ENCODE measurements at places on chromosomes 2 and 18. TPM values are rescaled to one million over a fixed set of nuclear protein-coding genes. Genes with fewer than 3 reads are reported as not detected.

GRCh38 chr18:43389163-43389562 is 111.9 kb upstream of the SYT4 start:
- no peak for DNase-seq

DNA sequence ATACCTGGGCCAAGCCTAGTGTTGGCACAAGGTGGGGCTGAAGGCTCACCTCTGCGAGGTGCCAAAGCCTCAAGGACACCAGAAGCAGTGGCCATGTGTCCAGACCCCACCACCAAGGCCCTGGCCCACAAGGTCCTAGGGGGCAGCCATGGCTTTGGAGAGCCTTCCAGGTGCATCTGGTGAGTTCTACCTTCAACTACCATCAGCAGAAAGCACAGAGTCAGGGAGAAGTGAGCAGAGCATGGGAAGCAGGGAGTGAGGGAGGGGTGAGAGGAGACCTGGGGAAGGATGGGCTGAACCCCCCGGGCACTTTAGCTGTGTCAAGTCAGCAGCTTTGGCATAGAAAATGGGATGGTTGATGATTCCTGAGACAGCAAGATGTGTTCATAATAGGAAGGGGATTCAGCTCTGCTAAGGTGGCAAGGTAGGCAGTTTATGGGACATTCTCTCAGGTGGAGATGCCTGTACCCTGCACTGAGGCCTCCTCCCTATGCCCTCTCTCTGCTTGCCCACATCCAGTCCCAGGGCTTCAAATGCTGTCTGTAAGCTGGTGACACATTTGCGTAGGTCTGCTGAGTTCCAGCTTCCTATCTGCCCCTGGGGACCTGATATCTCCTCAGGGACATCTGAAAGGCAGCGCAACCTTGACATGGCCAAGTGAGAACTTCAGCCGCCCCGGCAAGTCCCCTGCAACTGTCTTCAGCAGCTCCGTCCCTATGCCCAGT is 83.4 kb upstream of the RGPD5 start:
- no peak for DNase-seq

DNA sequence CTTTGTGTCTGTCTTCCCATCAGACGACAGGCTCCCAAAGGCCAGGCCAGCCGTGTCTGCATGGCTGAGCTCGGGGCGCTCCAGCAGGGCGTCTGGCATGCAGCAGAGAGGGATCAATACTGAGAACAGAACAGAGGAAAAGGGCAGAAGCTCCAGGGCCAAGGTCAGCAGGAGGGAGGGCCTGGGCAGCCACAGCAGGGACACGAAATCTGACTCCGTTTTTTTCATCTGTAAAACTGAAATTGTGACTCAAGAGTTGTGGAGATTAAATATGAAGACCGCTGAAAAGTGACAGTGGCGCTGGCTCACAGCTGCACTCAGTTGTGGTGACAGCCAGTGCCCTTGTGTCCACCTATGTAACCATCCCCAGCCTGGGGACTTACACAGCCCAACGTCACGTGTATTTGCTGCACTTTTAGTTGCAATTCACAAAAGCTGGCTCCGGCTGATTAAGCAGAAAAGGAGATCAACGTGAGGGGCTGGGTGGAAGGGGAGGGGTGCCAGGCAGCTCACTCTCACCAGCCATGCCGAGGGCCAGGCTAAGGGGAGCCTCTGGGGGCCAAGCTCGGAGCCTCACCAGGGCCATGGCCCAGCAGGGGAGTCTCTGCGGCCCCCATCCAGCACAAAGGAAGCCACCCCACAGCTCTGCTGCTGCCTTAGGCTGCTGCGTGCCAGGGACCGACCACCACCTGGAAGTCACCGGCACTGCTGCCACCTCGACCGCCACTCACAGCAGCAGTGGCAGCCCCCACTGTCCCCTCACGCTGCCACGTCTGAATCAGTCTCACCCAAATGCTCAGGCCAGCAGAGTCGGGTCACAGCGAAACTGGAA is 74.7 kb downstream of the EIPR1 start:
- no peak for DNase-seq

DNA sequence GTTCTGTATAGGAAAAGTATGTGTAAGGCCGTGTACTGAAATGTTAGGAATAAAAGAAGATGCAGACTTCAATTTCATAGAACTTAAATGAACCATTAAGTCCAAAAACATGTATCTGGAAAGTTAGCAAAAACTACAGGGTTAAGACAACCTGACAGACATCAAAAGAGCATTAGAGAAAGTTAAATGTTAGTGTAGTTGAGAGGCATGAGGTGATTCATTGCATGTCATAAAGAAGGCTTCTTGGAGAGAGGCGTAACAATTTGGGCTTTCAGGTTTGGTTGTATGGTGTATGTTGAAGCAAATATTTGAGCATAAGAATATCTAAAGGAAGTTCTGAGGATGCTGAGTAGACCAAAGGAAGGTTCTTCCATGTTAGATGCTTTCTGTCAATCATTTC is 6.3 kb downstream of the EPC2 start:
- no peak for DNase-seq

DNA sequence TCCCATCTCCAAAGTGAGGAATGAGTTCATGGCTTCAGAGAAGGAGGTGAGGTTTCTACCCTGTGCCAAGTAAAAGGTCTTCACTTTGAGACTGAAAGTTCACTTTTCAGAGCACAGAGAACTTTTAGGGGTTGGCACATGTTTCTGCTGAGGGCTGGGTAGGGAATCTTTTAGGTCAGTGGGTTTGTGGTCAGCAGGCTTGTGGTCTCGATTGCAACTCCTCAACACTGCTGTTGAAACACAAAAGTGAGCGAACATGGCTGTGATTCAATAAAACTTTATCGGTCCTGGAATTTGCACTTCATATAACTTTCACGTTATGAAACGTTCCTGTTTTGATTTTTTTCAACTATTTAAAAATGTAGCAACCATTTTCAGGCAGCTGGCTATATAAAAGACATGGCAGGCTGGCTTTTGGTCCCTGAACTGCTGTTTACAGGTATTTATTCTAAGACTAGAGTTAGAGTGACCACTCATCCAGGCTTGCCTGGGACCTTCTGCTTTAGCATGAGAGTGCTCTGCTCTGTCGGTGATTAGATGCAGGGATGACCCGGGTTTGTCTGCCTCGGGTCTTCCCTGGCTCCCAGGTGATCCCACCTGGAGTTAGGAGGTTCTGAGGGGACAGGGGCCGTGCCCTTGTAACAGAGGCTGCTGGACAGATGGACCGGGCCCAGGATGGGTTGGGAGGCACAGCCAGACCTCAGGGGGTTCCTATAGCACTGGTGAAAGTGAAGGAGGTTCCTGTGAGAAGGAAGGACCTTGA is 62.7 kb upstream of the TAF1B start:
- no peak for DNase-seq

- DNase-seq, result no peak
Observed at GRCh38 chr2:191636586-191636985, 41.4 kb upstream of the NABP1 start.

DNA sequence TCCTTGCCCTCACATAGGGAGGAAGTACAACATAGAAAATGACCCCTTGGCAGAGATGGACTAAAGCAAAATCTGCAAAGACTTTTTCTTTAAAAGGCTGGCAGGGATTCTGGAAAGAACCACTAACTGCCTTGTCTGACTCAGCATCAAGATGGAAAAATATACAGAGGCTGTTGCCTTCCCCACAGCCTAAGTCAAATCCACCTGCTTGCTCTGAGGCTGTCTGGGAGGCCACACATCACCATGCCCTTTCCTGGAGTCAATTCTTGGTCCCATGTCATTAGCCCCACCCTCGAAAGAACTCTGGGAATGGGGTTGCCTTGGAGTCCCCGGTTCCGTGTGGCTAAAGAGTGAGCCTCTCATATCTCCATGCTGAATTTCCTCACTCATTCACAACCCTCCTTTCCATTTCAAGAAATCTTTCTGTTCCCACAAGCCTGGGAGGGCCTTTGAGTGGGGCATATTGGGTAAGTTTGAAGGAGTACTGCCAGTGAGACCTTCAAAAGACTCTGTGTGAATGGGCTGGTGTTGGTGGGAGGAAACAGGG is 39.4 kb downstream of the BMP10 start:
- DNase-seq, result no peak

GRCh38 chr2:111984213-111984604 is 70.9 kb upstream of the TMEM87B start:
- no peak for DNase-seq

DNA sequence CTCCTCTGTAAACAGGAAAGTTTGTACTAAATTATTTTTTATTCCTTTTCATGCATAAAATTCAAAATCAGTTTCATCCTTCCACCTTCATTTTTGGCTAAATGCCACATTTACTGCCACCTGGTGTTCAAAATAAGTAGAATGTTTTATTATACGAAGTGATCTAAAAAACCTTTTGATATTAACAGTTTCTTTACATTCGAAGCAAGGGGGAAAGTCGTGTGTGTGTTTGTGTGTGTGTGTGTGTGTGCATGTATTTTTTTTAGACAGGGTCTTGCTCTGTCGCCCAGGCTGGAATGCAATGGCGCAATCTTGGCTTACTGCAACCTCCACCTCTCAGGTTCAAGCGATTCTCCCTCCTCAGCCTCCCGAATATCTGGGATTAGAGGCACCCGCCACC is 9.0 kb upstream of the SCN9A start:
- no peak for DNase-seq

- DNase-seq, result no peak
Observed at GRCh38 chr2:73289304-73289703, 4.0 kb downstream of the EGR4 start.

GRCh38 chr2:141195087-141195486 is 935.7 kb downstream of the LRP1B start:
- no peak for DNase-seq

DNA sequence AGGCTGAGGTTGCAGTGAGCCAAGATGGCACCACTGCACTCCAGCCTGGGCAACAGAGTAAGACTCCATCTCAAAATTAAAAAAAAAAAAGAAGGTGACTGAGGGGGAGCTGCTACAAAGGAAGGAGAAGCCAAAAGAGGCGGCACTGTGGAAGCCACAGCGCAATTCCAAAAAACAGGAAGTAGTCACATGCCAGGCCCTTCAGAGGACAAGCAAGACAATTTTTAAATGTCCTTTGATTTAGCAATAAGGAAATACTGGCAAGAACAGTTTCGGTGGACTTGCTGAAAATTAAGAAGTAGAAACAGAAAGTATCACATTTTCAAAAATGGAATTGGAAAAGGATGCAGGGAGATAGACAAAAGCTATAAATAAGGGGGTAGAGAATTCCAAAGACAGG is 122.8 kb downstream of the OSBPL1A start:
- DNase-seq, result no peak

- no peak for DNase-seq
Observed at GRCh38 chr2:9378433-9379390, 44.6 kb downstream of the ITGB1BP1 start.

- DNase-seq, result no peak
Observed at GRCh38 chr2:64859312-64860212, 129.6 kb upstream of the SLC1A4 start.

DNA sequence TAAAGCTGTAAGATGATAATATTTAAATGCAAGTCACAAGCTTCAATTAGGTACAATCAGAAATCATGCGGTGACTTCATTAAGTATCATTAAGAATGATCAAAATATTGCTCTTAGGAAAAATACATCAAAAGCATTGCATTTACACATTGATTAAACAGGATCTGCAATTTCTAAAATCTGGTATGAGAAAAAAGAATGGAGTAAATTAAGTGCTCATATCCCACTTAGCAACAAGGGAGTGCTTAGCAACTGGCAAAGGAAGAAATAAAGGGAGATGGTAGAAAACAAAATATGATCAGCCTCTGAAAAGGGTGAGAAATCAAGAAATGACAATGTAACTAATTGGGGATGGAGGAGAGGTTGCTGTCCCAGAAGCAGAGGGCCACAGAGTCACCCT is 1918.2 kb upstream of the PIK3C3 start:
- no peak for DNase-seq

GRCh38 chr2:209383212-209383611 is 40.6 kb upstream of the MAP2 start:
- no peak for DNase-seq

- no peak for DNase-seq
Observed at GRCh38 chr2:181203412-181203811, 223.0 kb downstream of the UBE2E3 start.

DNA sequence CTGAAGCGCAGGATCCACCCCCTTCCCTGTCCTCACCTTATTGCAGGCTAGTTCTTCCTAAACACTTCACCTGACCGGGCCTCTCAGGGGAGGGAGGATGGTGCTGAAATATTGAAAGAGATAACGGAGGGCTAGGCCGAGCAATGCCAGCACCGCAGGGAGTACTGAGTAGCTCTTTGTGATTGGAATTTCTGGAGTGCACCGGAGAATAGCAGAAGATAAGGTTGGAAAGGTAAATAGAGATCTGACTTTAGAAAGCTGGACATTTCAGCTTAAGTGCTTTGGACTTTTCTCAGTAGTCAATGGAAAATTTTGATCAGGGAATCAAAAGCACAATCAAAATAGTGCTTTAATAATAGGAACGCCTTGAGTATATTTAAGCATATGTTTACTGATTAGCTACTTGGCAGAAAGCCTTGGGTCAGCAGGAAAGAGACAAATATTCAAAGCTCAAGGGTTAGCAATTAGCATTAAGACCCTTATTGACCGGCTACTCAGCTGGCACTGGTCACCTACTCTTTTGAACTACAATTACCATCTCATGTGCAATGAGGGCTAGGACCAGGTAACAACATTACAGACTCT is 142.9 kb upstream of the NDUFV2 start:
- no peak for DNase-seq

DNA sequence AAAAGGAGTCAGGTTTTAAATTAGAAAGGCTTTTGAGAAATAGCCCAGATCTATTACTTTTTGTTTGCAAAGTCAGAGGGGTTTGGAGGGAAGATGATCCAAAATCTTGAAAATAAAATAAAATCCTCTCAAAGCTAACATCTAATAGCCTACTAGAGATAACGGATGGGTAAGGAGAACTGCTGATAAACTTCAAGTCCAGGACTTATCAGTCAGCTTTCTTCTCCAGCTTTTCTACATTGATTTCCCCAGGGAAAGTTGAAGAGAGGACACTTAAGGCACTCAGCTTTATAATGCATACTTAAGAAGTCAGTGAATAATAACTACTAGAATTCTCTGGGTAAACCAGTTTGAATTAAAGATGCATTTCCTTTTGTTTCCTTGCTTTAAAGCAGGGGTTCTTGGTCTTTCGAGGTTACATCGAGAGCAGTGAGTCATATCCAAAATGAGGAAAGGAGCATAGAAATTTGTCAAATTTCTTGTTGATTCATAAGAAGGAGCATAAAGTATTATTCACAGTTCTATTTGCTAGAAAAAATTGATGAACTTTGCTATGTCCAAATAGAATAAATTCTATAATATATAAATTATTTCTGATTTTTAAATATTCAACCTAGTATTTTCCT is 43.2 kb upstream of the ITPRID2 start:
- DNase-seq, result no peak

DNA sequence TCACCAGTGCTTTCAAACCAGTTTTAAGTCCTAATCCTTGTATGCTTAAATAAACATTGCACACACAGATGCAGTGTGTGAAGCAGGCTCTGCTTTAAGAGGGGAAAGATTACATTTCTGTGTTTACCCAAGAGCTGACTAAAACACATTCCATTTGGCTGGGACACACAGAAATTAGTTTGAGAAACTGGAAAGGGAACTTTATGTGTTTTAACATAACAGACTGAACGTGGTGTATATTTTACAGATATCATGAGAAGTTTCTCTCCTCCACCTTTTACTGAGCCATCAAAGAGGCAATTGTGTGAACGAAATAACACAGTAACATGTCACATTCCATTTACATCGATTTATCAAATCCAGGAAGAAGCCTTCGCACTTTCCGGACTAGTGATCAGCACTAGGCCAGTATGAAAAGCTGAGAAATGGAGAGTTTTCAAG is 121.8 kb downstream of the MAIP1 start:
- no peak for DNase-seq

AMER3 gene
- polyA plus RNA-seq, result 0.03 TPM

CGREF1 gene
- 7.3 TPM for polyA plus RNA-seq

ZNF516 gene
- polyA plus RNA-seq, result 46.0 TPM

AFF3 gene
- polyA plus RNA-seq, result 23.4 TPM

CAVIN2 gene
- 47.8 TPM for polyA plus RNA-seq

PIEZO2 gene
- polyA plus RNA-seq, result 15.7 TPM
